Foreskin melanocyte (primary cell): ENCODE measurements at places on chromosomes 11 and 22.

DNA sequence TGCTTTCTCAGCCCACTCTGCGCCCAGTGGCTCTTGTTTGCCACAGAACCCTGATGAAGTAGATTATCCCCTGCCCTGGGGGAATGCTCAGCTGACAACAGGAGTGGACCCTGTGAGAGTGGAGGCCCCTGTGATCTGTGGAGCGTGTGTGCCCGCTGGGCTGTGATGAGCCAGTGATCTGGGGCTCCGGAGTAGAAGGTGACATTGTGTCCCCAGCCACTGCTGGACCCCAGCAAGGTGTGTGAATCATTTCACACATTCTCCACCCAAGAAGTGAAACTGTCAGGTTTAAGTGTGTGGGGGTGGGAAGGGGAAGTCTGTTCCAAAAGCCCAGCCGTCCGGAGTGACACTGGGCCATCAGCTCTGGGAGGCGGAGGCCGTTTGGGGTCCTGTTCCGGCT, 33.1 kb upstream of the GRAMD4 start:
- no peak for DNase-seq

GRCh38 chr11:10522276-10522675, 18.7 kb downstream of the RNF141 start:
- DNase-seq, result no peak

GRCh38 chr11:125494561-125494960, 1.5 kb downstream of the FEZ1 start:
- DNase-seq, result no peak

DNA sequence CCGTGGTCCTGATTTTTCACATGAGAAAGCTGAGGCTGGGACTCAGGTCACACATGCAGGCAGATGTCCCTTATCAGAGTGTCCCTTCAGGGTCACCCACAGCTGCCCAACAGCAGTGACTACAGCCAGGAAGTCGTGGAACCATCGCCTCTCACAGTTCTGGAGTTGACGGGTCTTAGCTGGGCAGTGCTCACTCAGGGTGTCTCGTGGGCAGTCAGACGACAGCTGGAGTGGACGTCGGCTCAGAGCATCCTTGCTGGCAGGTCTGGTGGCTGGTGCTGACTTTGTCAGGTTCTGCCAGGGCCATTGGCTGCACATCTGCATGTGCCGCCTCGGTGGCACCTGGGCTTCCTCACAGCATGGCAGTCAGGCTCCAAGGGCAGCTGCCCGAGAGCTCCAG, 35.6 kb upstream of the TH start:
- DNase-seq, result no peak

- peak; percentile 45 for DNase-seq
Observed at GRCh38 chr11:45655347-45655756, 10.1 kb downstream of the CHST1 start.

GRCh38 chr22:44088976-44089570, 65.0 kb downstream of the PARVB start:
- no peak for DNase-seq

GRCh38 chr11:65781962-65782815, 1.4 kb upstream of the AP5B1 start:
- no peak for DNase-seq

- DNase-seq, result peak; percentile 24
Observed at GRCh38 chr11:57100638-57101331, 81.0 kb upstream of the LRRC55 start.

DNA sequence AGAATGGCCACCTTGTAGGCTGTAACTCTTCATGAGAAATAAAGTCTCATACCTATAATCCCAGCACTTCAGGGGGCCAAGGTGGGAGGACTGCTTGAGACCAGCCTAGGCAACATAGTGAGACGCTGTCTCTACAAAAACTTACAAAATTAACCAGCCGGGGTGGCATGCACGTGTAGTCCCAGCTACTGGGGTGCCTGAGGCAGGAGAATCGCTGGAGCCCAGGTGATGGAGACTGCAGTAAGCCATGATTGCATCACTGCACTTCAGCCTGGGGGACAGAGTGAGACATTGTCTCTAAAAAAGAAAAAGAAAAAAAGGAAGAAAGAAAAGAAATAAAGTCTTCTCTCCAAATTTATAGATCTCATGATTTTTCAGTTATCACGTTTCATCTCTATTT, 4.2 kb upstream of the SLCO2B1 start:
- DNase-seq, result no peak

GRCh38 chr11:68505596-68505995, 45.0 kb downstream of the PPP6R3 start:
- no peak for DNase-seq

DNA sequence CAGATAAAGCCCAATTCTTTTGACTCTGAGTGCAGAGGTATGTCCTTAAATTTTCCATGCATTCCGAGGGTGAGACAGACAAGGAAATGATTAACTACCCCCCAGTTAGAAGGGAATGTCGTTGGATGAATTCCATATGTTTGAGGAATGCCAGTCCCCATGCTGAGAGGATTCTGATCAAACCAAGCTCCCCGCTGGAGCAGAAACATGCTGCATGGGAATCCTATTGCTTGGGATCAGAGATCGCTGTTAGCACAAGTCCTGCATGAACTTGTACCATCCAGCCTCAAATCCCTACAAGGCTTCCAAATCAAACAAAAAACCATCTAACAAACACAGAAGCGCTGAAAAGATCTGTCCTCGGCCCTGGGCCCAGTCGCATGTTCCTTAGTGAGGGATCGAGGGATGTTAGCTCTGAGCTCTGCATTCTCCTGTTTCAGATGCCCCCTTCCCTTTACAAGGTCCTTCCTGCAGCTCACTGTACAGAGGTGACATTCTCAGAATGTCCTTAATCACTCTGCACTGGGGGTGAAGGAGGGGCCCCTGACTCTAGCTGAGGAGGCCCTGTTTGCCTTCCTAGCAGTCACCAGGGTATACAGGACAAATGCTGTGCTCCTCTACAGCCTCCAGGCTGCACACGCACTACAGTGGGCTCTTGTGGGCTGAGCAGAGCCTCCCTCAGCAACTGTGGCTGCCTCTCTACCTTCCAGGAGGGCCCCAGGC, 353.4 kb downstream of the TENM4 start:
- DNase-seq, result peak; percentile 59

DNA sequence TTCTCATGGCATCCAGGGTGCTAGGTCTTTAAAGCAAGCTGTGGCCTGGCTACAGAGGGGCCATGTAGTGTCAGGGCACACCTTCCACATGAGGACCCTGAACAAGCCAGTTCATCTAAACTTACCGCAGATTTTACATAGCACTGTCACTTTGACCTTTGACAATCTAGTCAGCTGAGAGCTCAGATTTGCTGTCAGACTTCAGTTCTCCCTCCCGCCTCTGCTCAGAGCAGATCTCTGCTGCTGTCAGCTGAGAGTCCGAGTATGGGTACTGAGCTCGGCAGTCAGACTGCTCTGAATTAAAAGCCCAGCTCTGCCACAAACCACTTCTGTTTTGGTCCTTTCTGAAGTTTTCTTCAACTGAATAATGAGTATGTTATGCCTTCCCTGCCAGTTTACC, 507.1 kb downstream of the SOX6 start:
- no peak for DNase-seq

- DNase-seq, result no peak
Observed at GRCh38 chr22:46036558-46037408, 59.8 kb upstream of the WNT7B start.

- peak; percentile 12 for DNase-seq
Observed at GRCh38 chr11:129881570-129882170, 13.7 kb downstream of the NFRKB start.

GRCh38 chr11:73463359-73463758, 87.2 kb downstream of the RELT start:
- no peak for DNase-seq

- no peak for DNase-seq
Observed at GRCh38 chr11:21072558-21072957, 403.2 kb downstream of the NELL1 start.

GRCh38 chr11:100003985-100004384, 683.1 kb upstream of the ARHGAP42 start:
- DNase-seq, result no peak

- DNase-seq, result no peak
Observed at GRCh38 chr11:78622666-78623065, 48.0 kb upstream of the NARS2 start.

DNA sequence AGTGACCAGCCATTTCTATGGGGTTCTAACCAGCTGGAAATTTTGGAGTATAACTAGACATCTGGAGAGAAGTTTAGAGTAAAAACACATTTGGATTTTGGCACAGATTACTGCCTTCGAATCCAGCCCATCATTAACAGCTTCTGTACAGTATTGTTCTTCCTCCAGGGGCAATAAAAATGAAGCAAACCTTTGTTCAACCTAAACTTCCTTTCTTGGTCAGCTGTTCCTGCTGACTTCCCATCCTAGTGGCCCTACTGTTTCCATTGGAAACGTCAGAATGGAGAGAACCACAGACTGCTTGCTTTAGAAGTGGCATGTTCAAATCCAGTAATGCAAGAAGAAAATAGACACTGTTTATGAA, 203.7 kb upstream of the MTMR2 start:
- DNase-seq, result peak; percentile 83

- DNase-seq, result no peak
Observed at GRCh38 chr11:20089796-20090653, 70.2 kb downstream of the DBX1 start.

DNA sequence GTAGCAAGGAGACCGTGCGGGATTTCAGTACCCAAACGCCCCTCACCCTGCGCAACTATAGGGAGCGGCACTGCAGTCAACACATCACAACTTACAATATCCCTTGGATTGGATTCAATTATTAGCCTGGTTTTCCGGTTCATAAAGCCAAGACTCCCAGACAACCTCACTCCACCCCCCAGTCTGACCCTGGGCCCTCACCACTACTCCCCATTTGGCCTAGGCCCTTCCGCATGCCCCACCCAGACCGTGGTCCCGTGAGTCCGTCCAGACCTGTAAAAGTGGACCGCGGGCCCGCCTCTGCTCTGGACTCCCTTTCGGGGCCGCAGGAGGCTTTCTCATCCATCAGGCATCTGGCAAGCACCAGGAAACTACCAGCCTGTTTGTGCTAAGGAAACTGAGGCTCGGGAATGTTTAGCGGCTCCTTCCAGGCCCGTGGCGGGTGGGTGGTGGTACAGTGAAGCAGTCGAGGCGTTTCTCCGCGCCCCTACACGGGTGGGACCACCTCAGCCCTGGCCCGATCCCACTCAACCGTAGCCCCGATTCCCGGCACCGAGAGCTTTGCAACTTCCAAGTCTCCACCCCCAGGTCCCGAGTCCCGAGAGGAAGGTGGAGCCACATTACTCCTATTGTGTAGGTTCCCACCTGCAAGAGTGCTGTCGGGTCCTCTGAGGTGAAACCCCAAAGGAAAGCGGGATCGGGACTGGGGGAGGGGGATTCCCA, 679 bp upstream of the DPP3 start:
- peak; percentile 24 for DNase-seq

DNA sequence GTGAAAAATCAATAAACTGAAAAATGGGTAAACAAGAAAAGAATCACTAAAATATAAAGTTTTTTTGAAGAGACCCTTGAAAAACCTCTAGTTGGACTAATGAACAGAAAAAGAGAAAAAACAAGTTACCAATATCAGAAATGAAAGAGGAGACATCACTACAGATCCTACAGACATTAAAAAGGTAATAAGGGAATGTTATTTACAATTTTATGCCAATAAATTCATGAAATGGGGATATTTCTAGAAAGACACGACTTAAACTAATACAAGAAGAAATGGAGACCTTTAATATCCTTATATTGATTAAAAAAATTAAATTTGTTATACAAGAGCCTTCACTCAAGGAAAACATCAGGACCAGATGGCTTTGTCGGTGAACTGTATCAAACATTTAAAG, 109.4 kb downstream of the TBC1D22A start:
- no peak for DNase-seq

DNA sequence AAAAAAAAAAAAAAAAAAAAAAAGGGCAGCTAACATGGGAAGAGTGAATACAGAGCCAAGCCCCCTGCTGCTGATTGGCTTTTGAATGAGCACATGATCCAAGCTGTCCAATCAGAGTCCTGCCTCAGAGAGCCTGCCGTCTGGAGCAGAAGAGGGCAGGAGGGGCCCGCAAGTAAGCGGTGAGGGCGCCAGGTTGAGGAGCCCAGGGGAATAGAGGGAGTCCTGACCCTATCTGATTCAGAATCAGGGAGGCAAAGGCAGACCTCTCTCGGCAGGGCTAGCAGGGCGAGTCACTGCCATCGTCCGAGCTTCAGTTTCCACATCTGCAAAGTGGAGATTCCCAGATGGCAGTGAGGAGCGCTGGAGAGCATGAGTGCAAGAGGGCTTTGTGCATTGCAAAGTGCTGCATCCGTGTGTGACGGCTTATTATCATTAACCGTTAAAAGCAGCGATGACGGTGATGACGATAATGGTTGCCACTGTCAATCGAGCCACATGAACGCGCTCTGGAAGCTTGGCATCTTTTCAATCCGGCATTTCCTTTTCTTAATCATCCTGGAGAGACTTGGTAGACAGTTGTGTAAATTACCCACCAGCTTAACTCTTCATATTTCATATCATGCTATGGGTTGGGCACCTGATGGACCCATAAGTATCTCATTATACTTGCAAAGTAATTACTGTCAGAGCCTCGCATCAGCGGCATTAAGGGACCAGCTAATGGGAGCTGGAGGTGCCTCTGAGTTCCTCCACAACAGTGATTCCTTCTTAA, 68.6 kb upstream of the ATXN10 start:
- DNase-seq, result no peak

DNA sequence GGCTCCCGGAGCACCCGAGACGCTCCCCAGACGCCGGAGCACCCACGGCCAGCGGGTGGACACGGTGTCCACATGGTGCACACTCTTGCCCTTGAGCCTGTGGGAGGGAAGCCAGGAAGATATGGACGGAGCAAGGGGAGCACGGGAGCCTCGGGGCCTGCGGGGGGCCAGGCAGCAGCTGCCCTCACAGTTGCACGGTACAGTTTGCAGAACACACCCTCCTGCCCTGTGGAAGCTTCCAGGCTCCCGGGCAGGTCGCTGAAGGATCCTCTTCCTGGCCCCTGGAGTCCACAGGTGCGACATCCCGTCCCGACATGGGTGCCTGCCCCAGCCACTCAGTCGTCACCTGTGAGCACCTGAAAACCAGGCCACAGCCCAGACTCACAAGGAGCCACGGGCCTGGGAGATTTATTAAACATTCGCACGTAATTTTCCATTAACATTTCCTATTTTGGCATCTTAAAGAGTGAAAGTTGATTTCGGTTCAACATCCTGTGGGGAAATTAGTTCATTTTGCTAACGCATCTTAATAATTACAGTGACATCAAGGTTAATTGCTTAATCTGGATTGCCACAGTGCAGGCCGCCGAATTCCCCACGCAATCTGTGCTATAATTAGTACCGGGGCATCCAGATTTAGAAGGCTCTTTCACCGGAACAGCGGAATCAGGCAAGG, 253.3 kb downstream of the BRD1 start:
- DNase-seq, result no peak

GRCh38 chr11:131063638-131064037, 147.4 kb upstream of the SNX19 start:
- no peak for DNase-seq

- DNase-seq, result no peak
Observed at GRCh38 chr22:40022536-40023240, 27.9 kb downstream of the FAM83F start.

DNA sequence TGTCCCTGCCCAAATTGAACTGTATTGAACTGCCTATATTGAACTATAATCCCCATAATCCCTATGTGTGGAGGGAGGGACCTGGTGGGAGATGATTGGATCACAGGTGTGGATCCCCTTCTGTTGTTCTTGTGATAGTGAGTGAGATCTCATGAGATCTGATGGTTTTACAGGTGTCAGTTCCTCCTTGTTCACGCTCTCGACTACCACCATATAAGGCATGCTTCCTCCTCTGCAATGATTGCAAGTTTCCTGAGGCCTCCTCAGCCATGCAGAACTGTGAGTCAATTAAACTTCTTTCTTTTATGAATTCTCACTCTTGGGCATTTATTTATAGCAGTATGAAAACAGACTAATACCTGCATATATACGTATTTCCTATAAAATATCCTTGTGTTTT, 206.5 kb upstream of the PDGFD start:
- no peak for DNase-seq
